ENCODE measurements at places on chromosomes 12 and 14.
A peak's percentile ranks its signal among the peaks of the same experiment; 100 is the strongest.

DNA sequence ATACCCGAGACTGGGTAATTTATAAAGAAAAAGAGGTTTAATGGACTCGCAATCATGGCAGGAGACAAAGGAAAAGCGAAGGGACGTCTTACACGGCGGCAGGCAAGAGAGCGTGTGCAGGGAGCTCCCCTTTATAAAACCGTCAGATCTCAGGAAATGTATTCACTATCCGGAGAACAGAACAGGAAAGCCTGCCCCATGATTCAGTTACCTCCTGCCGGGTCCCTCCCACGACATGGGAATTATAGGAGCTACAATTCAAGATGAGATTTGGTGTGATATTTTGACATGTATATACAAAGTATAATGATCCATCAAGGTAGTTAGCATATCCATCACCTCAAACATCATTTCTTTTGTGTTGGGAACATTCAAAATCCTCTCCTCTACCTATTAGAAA, 2.3 kb upstream of the CDCA4 start:
- no peak for DNase-seq

DNA sequence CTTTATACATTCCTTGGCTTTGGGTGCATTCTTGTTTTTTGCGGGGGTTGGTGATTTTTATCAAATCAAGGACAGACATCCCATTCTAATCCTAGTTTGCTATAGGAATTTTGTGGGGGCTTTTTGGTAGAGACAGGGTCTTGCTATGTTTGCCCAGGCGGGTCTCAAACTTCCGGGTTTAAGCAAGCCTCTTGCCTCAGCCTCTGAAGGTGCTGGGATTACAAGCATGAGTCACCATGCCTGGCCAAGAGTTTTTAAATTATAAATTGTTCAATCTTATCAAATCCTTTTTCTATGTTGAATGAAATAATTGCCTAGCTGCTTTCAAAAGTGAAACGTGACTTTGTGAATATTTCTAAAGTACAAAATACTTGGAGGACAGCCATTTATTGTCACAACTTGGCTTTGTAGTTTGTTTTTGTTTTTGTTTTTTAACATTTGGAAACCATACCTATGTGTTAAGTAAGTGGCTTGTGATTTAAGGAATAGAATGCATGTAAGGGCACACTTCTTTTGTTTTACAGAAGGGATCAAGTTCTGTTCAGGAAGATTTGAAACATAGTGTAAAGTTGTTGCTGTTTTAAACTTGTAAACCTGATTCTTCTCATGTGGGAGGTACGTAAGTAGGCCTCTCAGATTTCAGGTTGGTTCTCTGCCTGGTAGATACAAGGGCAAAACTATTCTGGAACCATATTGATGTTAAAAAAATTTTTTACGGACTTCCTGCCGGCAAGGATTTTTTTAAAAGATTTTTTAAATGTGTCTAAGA, 13.4 kb downstream of the MARK3 start:
- no peak for DNase-seq

DNA sequence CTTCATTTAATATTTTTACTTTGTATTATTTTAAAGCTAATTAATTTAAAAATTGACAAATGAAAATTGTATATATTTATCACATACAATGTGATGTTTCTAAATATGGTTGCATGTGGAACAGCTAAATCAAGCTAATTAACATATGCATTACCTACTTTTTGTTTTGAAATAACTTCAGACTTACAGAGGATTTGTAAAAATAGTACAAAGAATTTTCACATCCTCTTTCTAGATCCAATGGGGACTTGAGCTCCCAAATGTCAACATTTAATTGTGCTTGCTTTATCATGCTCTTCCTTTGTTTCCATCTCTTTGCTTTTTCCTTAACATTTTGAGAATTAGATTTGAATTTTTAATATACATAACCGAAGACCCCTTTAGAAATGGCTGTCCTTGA, 6.6 kb downstream of the DCD start:
- no peak for DNase-seq

DNA sequence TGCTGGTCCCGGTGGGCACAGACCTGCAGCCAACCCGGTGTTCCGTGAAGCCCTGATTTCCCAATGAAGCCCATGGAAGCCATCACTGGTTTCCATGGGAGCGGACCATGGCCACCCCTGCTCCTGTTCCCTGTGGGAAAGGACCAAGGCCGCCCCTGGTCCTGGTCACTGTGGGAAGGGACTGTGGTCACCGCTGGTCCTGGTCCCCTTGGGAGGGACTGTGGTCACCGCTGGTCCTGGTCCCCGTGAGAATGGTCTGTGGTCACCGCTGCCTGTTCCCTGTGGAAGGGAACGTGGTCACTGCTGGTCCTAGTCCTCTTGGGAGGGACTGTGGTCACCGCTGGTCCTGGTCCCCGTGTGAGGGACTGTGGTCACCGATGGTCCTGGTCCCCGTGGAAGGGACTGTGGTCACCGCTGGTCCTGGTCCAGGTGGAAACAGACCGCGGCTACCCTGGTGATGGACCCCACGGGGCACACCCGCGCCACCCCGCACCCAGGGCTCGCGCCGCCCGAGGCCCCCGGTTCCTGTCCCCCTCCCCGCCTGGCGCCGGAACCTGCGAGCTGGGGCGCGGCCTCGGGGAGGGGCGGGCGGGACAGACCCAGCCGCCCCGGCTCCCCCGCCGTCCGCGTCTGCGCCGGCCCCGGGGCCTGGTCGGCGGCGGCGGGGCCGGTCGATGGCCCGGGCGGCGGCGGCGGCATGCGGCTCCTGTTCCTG, at the start of gene GLT1D1:
GLT1D1 (plus strand) TSS at position 594 of the 715 bp plus-strand sequence; CDS start at position 698, 104 bp downstream.
- DNase-seq: no peak

DNA sequence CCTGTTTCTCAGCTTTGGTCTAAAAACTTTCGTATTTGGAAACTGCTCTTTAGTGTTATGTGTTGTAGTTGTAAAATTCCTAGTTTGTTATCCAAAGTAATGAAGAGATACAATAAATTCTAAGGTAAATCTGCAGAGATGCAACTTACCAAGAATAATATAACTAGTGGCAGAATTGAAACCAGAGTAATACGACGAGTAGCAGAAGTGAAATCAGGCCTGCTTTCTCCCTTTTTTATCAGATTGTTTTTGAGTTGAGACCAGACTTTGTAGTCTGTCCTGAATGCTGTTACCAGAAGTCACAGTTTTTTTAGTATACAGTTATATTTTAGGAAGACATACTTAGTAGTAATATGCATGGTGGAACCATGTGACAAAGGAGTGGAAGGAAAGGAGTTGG, 12.5 kb downstream of the PAPOLA start:
- no peak for DNase-seq

DNA sequence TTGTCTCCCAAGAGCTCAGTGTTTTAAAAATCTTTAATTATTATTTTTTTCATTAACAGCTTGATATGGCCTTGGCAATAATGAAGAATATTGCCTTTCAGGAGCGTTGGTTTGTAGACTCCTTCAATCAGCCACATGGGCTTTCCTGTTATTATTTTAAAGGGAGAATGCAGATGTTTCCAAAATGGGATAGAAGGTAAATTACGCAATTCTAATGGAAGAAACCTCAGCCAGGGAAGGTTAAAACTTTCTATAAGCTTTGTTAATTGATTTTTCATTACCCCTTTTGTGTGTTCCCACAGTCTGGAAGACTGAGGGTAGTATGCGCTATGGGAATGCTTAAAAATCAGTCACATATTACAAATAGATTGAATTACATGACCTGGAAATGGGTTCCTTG, 188.4 kb upstream of the NAV3 start:
- DNase-seq: no peak

- DNase-seq: peak; percentile 49
Measured at GRCh38 chr14:102078831-102079699, 7.8 kb downstream of the HSP90AA1 start.

GRCh38 chr14:89598548-89599186, 181.6 kb upstream of the FOXN3 start:
- no peak for DNase-seq

DNA sequence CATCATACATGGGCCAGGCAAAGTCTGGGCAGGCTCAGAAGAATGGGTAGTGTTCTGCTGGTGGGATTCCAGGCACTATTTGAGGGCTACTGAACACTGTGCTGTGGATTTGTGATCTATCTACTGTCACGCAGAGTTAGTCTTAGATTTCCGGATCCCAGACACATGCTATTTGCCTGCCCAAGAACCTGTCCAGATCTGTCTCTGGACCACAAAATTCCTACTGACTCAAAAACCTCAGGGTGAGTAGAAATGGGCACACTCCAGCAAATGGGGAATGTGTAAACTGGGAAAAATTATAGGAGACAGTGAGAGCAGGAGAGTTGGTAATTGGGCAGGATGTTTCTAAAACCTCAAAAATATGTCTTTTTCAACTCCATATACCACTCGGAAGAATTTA, 129.9 kb downstream of the GALC start:
- DNase-seq: no peak

DNA sequence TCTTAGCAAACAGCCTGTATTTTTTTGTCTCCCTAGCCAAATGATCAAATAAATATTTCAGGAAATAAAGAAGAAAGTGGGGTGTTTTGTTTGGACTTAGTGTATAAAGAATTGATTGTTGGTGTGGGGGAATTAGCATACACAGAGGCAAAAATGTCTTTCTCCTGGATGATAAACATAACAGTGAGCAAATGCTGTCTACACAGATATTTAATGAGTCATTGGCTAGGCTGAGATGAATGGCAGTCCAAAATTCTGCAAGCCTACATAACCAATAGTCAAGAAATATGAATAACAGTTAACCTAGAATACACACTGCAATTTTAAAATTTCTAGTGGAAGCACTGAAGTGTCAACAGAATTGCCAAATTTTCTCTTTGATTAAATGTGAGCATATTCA, 35.8 kb downstream of the MYF5 start:
- no peak for DNase-seq

GRCh38 chr14:100375266-100375962, 52.3 kb downstream of the SLC25A47 start:
- peak; percentile 88 for DNase-seq

- DNase-seq: no peak
Measured at GRCh38 chr14:71487941-71488340, 444.3 kb upstream of the RGS6 start.

GRCh38 chr12:104930388-104931326, 27.4 kb downstream of the SLC41A2 start:
- no peak for DNase-seq

DNA sequence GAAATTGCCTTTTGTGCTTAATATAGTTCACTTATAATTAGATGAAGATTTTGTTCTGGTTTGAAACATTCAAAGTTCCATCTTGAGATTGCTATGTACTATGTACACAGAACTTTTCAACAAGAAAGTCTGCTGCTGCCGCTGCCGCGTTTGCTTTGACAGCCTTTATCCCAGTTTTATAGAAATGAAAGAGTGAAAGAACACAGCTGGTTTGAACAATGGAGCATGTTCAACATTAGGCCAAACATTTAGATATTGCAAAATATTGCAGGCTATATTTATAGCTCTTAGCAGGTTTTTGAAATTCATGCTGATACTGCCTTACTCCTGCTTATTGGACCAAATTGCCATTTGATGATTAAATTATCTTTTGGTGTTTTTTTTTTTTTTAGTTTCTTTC, 299.8 kb upstream of the PRKD1 start:
- no peak for DNase-seq

DNA sequence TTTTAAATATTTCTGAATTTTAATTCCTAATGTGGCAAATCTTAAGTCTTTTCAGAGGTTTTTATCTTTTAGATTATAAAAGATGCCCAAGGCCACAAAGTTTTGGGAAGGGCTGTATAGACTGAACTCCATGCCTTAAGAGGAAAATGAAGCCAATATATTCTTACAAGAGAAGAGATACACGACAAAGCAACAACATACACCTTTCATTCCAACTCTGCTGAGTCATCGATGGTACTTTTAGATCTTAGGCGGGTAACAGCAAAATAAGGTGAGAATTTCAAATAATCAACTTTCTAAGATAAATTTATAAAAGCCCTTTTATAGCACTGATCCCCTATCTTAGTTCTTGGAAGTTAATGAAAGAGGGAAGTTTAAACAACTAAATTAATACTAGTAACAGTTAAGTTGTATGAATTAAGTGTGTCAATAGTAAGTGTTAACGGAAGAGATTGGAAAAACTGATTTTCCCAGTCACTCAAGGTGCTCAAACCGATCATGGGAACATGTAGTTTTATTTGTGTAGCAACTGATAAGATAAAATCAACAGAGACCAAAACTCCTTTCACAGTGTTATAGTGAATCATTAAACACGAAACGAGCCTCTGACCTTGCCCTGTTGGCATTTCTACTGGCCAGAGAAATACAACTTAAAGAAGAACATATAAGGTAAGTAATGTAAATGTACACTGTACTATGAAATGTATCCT, 18.8 kb upstream of the PIK3C2G start:
- DNase-seq: no peak

DNA sequence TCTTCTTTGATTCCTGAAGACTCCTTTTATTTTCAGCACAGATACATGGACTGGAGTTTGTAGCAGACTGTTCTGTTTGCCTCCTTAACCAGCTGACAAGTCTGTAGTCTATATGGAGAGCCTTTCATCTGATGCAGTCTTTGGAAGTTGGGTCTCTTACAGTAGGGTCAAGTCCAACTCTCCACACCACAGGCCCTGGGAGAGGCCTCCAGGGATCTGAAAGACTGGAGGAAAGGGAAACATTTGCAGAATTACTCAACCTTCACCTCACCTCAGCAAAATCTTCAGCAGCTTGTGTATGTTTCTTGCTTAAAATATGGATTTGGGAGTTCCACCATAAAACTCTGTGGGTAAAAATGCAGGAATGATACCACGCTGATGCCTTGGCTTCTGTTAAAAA, 188.4 kb downstream of the MSRB3 start:
- no peak for DNase-seq

DNA sequence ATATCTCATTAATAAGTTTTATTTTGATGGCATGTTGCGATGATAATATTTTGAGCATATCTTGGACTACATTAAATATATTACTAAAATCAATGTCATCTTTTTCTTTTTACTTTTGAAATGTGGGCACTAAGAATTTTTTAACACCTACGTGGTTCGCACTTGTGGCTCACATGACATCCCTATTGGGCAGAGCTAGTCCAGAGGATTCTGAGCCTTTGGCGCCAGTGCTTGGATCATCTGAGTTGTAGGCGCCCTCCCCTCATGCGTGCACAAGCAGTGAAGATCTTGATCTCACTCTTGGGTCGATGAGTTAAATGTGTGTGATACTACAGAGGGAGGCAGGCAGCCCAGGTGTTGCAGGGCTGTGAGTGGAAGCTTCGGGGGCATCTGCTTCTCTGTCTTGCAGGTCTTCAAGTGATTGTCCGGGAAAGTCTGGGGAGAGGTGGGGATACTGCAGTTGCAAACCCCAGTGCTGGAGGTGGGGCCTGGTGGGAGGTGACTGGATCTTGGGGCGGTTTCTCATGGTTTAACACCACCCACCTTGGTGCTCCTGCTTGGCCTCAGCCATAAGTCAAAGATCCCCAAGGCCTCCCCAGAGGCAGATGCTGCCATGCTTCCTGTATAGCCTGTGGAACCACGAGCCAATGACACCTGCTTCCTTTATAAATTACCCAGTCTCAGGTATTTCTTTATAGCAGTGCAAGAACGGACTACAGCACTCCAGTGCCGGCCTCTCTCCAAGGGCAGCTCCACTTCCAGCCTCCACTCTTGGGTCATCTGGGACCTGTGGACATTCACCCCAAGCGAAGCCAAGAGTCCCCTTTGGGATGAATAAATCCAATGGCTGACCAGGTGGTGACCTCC, 46.1 kb upstream of the PPP2R5C start:
- no peak for DNase-seq

- no peak for DNase-seq
Measured at GRCh38 chr12:97535582-97535981, 73.0 kb downstream of the RMST start.
